ENCODE measurements at places on chromosomes 1 and 21.

- DNase-seq, result no peak
Measured at GRCh38 chr1:231940701-231941100, 314.1 kb downstream of the DISC1 start.

DNA sequence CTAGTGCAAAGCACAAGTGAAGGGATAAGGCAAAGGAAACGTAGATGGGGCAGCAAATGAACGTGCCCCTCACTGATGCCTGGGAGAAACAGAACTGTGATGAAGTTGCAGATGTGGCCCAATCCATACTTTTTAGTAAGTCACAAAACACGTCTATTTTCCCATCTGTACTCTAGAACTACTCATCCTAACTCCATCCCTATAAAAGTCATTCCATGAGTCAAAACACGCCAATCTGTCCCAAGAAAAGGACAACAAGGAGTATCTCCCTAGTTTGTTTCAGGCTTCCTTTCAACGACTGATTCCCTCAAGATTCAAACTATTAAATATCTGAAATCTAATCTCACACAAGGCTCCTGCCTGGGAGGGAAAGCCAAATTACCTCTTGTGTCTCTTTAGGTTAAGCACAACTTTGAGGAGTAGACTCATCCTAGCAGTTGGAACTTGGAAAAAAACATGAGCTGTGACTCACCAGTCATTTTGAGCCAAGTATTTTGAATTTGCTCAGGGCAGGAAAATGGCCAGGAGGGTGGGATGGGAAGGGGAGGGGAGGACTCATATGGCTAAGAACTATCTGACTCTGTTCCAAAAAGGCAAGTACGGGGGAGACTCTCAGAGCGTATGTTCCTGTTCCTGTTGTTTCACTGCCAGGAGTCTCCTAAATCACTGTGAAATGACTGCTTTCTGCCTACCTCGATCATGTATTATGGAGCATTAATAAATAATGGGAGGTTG, 214.5 kb upstream of the CAMK1G start:
- DNase-seq, result no peak

DNA sequence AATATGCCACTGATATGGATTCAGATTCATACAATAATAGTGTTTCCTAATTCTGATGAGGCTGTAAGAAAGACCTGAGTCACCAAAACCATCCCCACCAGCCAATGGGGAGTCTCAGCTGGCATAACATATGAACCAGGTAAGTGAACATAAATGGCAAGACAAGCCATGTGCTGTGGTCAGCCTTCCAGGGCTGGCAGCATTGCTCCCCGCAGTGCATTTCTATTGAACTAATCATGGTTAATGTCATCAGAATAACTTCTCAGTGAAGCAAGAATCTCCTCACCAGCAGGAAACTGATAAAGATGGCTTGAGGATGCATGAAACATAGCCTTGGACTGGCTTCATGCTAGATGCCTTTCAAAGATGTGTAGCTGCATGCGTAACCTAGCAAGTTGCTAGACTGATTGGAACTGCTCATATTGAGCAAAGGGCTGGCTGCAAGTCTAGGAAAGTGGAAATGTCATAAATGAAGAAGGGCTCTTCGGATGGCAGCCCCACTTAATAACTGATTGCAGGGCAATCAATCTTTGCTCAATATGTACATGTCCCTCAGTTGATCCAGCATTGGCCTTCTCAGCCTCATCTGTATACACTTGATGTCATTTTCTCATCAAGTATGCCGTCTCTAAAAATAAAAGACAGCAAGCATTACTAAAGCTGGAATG, 88.0 kb downstream of the NTNG1 start:
- DNase-seq, result no peak

- DNase-seq, result no peak
Measured at GRCh38 chr1:110380672-110381283, 10.0 kb downstream of the SLC16A4 start.

DNA sequence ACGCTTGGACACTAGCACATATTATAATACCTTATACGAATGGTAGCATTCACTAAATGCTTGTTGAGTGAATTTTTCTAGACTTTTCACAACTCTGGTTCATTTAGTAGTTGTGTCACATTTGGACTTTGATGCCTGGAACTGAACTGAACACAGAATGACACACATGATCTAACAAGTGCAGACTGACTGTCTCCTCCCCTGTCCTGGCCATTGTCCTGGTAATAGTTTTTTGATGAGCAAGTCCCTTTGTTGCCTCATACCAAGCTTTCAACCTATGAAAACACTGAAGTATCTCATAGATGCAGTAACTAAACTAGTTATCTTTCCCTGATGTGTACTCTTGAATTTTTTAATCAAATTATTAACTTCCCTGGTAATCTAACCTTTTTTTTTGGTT, 66.4 kb downstream of the LRRC8D start:
- DNase-seq, result no peak

DNA sequence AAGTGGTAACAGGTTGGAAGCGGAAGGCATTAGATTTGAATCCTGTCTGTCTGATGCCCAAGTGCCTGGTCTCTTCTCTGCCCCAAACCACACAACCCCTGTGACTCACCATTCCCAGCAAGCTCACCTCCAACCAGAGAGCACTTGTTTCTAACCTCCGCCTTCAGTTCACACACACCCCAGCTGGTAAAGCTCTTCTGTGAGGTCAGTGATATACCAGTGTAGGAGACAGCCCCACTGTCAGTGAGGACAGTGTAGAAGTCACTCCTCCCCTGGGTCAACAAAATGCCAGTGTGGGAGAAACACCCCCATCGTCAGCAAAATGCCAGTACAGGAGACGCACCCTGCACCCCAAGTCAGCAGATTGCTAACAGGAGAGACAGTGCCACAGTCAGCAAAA, 2.6 kb downstream of the RIMS3 start:
- no peak for DNase-seq

GRCh38 chr1:67213164-67213563, 46.9 kb downstream of the IL23R start:
- DNase-seq, result peak; percentile 11

DNA sequence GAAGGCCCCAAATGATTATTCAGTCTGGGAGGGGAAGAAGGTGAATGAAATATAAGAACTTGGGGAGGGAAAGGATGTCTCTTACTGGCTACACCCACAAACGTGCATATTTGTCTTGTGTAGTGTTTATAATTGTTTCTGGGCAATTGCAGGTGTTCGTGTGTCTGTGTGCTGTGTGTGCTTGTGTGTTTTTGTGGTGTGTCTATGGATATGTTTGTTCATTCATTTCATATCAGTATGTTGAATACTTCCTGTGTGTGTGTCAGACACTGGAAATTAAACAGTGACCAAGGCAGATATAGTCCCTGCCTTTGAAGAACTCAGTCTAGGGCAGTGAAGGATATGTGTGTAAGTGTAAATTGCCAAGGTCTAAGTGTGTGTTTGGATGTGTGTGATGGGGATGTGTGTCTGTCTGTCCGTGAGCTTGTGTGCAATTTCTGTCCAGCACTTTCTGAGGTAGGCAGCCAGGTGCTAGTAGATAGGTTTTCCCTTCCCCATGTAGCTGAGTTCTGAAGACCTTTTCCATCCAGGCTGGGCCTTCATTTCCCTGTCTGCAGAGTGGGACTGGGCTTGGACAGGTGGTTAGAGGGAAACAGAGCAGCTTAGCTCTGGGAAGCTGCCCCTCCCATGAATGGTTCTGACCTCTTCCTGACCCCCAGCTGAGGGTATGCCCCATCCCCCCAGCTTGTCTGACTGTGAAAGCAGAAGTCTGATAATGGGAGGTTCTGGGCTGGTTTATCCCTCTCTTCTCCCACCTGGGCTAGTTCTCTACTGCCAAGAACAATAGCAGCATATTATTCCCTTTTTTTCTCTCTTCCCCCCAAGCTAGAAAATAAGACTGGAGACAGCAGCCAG, 3.8 kb downstream of the AGO1 start:
- DNase-seq, result peak; percentile 57

- DNase-seq, result no peak
Measured at GRCh38 chr1:174110053-174110452, 49.3 kb upstream of the RABGAP1L start.

GRCh38 chr1:44681905-44682882, 7.7 kb downstream of the ARMH1 start:
- no peak for DNase-seq

- no peak for DNase-seq
Measured at GRCh38 chr1:227532019-227532619, 31.2 kb upstream of the ZNF678 start.

DNA sequence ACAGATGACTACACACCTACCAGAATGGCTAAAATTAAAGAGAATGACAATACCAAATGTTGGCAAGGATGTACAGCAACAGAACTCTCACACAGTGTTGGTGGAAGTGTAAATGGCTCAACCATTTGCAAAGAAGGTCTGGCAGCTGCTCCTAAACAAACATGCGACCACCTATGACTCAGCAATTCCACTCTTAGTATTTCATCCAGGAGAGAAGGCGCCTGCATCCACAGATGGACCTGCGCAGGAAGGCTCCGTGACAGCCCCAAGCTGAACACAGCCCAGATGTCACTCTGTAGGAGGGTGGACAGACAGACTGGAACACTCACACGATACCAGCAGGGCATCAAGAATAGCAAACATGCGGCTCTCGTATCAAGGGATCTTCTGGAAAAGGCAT, 6.7 kb downstream of the PTTG1IP start:
- peak; percentile 47 for DNase-seq

GRCh38 chr21:35517865-35518264, 468.8 kb upstream of the RUNX1 start:
- no peak for DNase-seq

- no peak for DNase-seq
Measured at GRCh38 chr1:16151995-16152384, 3.9 kb downstream of the EPHA2 start.

- no peak for DNase-seq
Measured at GRCh38 chr1:85121744-85122143, 73.4 kb upstream of the MCOLN3 start.

- DNase-seq, result no peak
Measured at GRCh38 chr1:234398849-234399381, 25.7 kb downstream of the COA6 start.

GRCh38 chr21:38810034-38810825, 4.5 kb downstream of the ETS2 start:
- DNase-seq, result no peak

DNA sequence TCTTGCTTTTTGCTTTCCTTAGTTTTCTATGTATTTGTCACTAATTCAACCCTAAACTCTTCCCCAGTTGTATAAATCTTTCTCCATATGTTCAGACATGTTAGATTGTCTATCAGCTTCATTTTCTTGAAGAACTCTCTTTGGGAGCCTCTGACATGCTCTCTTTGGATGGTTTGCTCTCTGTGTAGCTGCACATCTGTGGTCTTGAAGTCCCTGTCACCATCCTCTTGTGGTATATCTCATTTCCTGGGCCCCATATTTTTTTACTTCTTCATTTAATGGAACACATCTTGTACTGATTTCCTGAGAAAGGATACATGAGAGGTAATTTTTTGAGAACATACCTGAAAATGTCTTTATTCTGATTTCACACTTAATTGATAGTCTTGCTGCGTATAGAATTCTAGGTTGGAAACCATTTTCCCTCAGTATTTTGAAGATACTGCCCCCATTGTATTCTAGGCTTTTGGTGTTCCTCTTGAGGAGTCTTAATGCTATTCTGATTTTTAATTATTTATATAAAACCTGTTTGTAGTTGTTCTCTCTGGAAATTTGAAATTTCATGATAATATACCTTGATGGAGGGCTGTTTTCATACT, 72.6 kb downstream of the ST3GAL3 start:
- DNase-seq, result no peak

DNA sequence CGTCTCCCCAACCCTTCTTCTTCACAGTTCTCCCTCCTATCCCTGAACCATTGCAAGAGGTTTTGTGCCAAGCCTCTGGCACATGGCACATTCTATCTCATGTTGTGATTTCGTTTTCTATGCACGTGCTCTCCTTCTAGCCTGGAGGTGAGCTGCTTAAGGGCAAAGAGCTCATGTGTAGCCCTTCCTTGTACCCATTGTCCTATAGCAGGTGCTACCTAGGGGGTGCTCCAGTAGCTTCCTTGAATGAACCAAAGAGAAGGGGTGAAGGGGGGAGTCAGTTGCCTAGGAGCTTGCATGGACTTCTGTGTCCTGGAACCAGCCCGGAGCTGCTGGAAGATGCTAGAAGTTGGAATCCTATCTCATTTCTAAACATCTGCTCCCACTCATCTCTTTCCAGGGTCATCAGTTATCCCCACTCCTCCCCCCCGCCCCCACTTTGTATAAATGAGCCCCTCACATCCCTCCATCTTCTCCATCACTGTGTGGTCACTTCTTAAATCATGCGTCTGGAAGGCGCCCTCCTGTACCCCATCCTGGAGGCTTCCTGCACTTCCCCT, 535 bp upstream of the DISC1 start:
- peak; percentile 20 for DNase-seq

- no peak for DNase-seq
Measured at GRCh38 chr1:211968200-211968834, 67.0 kb downstream of the INTS7 start.

DNA sequence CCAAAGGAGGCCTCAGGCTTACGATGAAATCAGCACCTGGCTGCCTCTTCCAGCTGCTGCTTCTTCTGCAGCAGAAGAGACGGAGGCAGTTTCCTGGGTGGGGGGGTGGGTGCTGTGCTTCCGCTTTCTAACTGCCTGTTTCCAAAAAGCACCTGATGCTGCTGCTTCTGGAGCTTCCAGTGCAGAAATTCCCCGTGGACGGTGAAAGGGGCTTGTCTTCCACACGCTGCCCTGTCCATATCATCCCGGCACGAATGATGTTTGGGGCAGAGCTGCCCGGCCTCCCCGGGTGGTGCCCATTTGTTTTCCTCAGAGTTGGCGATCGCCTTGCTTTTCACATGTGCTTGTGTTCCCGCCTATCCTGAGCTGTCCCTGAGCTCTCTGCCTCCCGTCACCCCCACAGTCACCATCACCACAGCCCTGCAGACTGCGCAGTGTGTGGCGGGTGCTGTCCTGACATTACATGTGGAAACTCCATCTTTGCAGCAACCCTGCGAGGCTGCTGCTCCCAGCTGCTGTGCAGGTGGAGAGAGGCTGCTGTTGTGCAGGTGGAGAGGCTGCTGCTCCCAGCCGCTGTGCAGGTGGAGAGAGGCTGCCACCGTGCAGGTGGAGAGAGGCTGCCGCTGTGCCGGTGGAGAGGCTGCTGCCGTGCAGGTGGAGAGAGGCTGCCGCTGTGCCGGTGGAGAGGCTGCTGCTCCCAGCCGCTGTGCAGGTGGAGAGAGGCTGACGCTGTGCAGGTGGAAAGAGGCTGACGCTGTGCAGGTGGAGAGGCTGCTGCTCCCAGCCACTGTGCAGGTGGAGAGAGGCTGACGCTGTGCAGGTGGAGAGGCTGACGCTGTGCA, 1.8 kb downstream of the TTLL10 start:
- no peak for DNase-seq

- peak; percentile 27 for DNase-seq
Measured at GRCh38 chr1:221850470-221851187, 108.7 kb upstream of the DUSP10 start.

GRCh38 chr1:236808564-236809130, 13.6 kb downstream of the MTR start:
- no peak for DNase-seq

GRCh38 chr1:85303440-85304162, 27.2 kb upstream of the BCL10 start:
- DNase-seq, result peak; percentile 25

All from SK-N-DZ (cell line).